Activated T-cell treated with anti-CD3 and anti-CD28 coated beads, Interleukin-2, amount 50 U/mL, for 1 hour (primary cell): ENCODE measurements at places on chromosomes 6 and 20.

- no peak for DNase-seq
These were observed 80.6 kb upstream of the MBOAT1 start for GRCh38 chr6:20292905-20293304.

GRCh38 chr20:63219866-63220521 lies 4.1 kb upstream of the YTHDF1 start:
- DNase-seq: no peak

DNA sequence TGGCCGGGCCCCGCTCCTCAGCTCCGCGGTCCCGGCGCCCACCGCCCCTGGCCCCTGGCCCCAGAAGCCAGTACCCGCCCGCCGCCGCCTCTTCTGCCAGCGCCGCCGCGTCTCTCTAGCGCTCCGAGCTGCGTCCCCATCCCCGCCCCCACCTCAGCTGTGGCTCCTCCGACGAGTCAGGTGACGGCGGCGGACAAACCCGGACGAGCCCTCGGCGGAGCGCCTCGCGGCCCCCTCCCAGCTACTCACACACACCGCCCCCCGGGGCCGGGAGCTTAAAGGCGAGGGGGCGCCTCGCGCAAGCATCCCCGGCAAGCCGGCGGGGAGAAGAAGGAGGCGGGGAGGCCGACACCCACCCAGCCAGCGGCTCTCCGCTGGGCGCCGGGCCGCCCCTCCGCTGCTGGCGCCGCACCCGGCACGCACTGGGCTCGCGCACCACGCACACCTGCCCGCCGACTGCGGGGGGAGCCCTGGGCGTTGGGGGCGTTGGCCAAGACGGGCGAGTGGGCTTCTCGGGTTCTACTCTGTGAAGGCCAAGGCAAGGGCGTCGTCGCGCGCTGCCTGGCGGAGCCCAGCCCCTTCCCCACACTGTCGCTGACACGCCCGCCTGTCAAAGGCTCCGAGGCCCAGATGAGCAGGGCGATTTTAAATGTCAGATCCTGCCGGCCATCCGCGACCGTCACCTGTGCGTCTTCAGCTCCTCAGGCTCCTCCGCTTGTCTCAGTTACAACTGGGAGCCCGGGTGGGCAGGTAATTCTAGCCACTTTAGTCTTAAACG lies at the start of gene SNAP91:
Gene SNAP91, minus strand, starts transcription at position 132 of the 778 bp plus-strand sequence. CDS start 1,174 bp downstream, outside the sequence.
- DNase-seq: no peak

GRCh38 chr6:56659721-56660380 lies 17.2 kb upstream of the DST start:
- DNase-seq: no peak

DNA sequence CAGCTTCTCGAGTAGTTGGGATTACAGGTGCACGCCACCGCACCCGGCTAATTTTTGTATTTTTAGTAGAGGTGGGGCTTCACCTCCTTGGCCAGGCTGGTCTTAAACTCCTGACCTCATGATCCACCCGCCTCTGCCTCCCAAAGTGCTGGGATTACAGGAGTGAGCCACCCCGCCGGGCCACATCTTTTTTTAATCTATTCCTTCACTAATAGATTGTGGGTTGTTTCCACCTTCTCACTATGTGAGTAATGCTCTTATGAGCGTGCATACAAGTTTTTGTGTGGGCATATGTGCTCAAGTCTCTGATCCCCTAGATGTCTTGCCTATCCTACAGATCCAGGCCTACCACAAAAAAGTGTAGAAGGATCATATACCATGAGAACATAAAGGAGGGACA lies 30.7 kb downstream of the CARMIL1 start:
- DNase-seq: no peak

DNA sequence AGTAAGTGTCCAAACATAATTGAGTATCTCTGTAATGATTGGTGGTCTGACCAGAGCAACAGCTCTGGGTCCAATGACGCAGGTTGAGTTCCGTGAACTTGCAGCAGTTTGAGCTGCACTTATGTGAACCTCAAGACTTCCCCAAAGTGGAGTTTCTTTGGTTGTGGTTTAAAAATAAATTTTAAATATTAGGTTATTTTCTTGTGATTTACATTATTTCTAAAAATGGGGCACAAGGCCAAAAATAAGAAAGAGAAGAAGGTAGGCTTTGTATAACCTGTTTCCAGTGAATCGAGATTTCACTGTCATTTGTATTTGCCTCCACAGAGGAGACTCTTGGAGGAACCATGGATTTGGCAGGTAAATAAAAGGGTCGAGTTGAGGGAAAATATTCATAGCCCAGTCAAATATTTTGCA lies 166.4 kb upstream of the ZNF217 start:
- DNase-seq: no peak

GRCh38 chr6:158011478-158011920 lies 29.8 kb downstream of the SYNJ2 start:
- DNase-seq: no peak

DNA sequence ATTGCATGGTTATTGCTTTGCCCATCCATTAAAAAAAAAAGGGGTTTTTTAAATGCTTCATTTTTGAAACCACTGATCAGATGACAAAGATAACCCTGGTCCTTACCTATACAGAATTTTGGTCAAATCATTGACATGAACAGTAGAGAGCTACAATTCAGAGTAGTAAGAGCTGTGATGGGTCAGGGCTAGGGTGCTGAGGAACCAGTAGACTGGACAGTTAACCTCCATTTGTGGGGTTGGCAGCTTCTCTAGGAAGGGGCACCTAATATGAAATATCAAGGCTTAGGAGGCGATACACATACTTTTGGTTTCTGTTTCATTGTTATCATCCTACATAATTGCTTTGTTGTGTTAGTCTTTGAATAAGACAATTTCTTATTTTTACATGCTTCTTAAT lies 55.1 kb downstream of the ORC3 start:
- no peak for DNase-seq

- no peak for DNase-seq
These were observed 561.3 kb downstream of the DHX35 start for GRCh38 chr20:39523405-39523804.

DNA sequence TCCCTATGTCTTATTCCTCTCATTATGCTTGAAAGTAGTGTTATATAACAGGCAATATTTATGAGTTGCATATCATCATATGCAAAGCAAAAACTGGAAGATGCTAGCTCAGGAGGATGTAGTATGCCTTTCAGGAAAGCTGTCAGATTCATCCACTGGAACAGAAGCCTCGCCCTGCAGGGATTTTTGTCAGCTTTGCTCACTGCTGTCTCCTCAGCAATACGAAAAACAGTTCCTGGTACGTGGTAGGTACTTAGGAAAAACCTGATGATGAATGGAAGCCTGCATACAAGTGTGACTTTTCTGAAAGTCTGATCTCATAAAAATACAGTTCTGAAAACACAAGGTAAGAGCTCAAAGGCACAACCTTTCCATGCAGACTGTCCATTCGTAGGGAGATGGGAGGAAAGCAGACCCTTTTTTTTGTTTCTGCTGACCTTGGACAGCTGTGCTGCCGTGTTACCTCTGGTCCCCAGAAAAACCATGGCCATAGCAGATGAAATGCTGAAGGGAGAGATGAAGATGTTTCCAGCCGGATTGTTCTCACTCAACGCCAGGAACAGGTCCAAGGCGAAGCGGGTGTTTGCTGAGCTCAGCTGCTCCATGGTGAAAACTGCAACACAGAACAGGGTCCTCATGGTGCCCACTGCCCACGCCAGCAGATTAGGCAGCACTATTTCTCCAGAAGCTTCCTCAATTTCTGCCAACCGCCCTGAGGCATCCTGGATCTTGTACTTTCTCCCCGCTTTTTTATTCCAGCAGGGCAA lies 1.5 kb downstream of the SERPINB1 start:
- DNase-seq: no peak

GRCh38 chr6:84273048-84273809 lies 45.8 kb upstream of the CEP162 start:
- no peak for DNase-seq

- DNase-seq: no peak
These were observed 236.5 kb downstream of the GMPR start for GRCh38 chr6:16474772-16475493.

GRCh38 chr20:59211208-59211765 lies 47.7 kb downstream of the ZNF831 start:
- DNase-seq: no peak

- DNase-seq: no peak
These were observed 31.0 kb downstream of the IRF4 start for GRCh38 chr6:422433-423054.

- DNase-seq: peak; percentile 51
These were observed 46.2 kb downstream of the SLC22A23 start for GRCh38 chr6:3410385-3411360.

DNA sequence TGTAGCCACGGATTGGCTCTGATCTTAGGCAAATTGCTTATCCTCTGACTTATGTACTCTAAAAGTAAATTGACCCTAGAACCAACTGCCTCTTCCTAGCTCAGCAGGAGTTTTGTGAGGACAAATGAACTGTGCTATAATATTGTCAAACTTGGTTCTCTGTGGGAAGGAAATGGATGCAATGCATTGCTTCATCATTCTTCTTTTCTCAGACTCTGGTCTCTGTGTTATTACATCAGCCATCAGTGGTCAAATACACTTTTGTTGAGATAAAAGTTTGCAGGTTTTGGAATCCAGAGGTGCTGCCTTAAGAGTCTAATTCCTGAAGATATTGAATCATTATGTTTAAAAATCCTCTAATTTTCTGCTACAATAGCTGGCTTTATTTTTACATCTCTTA lies 64.9 kb downstream of the SLC24A3 start:
- DNase-seq: no peak

- DNase-seq: no peak
These were observed 43.2 kb downstream of the KHDC1L start for GRCh38 chr6:73182021-73182607.

GRCh38 chr20:48146877-48147276 lies 361.6 kb upstream of the SULF2 start:
- no peak for DNase-seq

DNA sequence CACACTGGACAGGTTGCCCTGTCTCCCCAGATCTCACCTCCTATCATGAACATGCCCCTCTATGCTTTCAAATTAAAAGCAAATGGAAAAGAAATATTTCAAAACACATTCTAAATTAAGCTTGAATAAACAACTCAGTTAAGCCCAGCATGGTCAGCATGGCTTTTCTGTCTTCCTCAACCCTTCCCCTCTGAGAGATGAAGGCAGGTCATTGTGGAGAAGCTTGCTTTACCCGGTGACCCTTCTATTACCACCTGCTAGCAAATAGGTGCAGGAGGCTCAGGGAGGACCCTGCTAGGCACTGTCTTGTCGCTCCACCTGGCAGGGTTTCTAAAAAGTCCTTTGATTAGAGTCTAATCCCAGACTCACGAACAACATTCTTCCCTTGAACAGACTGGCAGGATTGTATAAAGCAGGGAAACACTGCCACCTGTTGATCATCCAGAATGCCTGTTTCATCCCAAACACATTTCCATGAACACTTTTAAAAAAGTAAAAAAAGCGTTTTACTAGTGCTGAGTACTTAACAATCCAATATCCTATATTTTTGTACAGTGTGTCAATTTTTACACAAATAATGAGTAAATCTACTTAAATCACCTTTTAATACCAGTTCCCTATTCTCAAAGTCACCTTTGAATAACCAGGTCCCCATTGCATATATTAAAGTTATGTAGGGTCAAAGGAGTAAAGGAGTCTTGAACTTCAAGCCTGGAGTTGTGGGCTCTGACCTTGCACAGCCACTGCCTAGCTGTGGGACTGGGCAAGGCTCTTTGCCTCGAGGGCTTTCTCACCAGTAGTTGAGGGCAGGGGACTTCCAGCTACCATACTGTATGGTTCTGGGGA lies 75.5 kb downstream of the GPR6 start:
- DNase-seq: no peak

- no peak for DNase-seq
These were observed 492.3 kb downstream of the PREX1 start for GRCh38 chr20:48335308-48336050.

- DNase-seq: no peak
These were observed 18.4 kb downstream of the SCP2D1 start for GRCh38 chr20:18831830-18832499.

DNA sequence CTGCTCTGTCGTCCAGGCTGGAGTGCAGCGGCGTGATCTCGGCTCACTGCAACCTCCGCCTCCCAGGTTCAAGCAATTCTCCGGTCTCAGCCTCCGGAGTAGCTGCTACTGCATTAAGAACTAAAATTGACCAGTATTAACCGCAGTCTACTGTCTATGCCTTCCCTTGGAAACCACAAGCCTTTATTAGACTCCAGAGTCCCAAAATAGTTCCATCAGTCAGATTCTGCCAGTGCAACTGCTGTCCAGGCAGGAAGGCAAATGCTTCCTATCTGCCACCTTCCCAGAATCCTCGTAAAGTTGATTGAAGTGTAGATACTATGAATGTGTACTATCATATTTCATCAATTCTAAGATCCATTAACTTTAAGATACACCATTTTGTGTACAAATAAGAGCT lies 16.7 kb downstream of the KAT14 start:
- no peak for DNase-seq

GRCh38 chr6:156378853-156379252 lies 398.3 kb upstream of the ARID1B start:
- no peak for DNase-seq

DNA sequence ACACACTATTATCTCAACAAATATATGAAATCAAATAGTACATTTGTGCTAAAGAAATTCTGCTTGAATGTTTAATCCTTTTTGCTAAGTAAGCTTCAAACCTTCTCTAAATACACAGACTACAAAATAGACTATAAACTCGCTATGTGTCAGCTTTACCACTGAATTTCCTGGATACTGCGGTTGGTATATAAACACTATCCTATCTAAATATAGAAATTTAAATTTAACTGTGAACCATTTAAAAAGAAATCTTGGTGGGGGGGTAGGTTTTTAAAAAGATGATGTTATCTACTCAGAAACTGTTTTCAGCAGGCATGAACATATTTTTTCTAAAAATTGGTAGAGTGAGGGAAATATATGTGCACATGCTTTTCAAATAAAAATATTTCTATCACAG lies 306.5 kb upstream of the RUNX2 start:
- no peak for DNase-seq

GRCh38 chr6:47701363-47701762 lies 3.0 kb downstream of the ADGRF4 start:
- no peak for DNase-seq

- no peak for DNase-seq
These were observed 118.3 kb upstream of the MTHFD1L start for GRCh38 chr6:150747155-150747554.

DNA sequence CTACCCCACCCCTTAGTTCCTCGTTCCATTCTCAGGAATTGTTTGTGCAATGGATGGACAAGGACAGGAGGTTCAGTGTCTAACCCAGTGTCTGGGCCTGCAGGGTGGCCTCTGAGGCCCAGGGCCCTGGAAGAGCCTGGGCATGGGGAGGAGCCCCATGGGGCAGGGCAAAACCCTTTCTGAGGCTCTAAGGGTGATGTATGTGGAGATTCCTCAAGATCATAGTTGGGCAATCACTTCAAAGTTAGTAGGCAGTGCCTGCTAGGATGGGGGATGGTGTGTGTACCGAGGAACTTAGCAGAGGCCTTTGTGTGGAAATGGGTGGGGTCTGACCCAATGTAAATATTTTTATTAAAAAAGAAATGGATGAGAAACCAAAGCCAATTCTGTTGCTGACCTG lies 6.7 kb upstream of the C2 start:
- DNase-seq: no peak

DNA sequence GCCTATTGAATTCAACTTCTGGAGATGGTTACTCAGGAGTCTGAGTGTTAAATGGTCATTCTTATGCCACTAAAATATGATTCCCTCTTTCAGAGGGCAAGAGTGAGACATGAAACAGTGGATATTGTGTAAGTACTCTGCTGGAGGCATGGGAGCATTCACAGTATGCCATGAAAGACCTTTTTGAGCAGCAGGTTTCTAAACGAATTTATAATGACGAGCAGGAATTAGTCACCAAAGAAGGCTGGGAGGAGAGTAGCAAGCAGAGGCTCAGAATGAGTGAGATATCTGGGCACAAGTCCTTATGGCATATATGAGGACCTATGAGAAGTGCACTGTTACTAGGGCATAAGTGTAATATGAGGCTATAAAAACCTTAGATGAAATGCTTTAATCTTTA lies 10.9 kb upstream of the MYB start:
- DNase-seq: no peak
